ENCODE measurements at places on chromosomes 5 and 9.

GRCh38 chr9:97372580-97372979, 39.3 kb upstream of the TDRD7 start:
- DNase-seq = no peak

DNA sequence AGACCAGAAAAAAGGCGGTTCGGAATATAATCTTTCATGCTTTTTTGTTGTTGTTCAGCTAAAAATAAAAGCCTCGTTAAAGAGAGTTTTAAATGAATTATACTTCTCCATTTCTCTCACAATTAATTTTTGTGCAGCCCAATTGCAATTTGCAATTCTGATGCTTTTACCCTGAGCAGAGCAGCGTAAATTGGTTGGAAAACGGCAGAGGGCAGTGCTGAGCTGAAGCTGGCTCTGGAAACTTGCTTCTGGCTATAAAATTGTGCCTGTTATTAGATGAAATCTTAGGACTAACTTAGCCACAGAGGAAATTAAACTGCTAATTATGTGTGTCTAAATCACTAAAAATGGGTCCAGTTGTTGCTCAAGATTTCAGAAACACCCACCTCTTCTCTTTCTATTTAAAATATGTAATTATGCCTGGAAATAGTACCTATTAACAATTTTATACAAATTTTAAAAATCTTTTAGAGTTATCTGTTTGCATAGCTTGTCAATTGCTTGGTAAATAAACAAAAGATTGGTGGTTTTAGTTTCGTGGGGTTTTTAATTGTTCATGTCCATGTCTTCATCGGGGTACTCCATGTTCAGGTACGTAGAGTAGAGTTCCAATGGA, 441.8 kb upstream of the TLE4 start:
- DNase-seq = peak; percentile 63

DNA sequence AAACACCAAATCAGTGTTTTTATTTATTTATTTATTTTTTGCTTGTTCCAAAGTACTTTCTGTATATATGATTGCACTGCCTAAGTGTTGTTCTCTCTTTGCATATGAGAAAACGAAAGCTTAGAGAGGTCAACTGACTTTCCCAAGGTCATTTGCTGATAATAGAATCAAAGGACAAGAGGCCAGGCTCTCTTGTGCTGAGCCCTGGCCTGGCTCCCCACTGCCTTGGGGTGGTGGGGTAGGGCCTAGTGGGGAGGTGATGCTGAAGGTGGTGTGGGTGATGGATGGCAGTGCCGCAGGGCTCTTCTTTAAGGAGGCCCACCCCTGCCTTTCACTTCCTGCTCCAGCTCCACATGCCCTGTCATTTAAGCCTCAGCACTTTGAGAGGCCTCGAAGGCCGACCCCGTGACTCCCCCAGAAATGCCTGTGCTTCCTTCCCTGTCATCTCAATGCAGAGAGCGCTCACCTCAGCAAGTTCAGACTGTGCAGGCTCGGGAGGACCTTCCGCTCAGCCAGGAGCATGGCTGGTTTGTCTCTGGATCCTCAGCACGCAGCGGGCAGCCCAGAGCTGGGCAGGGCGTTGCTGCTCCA, 59.5 kb downstream of the SMIM23 start:
- no peak for DNase-seq

- no peak for DNase-seq
Measured at GRCh38 chr5:135534609-135535419, 950 bp downstream of the NEUROG1 start.

DNA sequence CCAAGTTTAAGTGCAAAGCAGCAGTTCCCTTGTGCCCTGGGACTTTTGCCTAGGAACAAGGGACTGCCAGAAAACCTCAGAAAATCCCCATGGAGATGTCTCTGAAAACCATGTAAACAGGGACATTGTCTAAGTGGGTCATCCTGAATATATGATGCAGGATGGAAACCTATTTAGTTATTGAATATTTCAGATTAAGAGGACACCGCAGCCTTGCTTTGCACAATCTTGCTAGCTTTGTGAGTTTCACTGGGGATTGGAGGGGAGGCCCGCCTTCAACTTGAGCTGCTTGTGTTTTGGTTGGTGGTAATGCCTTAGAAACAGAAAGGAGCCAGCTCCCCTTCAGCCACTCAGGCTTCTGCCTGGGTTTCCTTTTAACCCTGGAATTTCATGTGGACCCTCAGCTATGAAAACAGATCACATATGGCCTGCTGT, 112.8 kb downstream of the C9orf152 start:
- DNase-seq = no peak

DNA sequence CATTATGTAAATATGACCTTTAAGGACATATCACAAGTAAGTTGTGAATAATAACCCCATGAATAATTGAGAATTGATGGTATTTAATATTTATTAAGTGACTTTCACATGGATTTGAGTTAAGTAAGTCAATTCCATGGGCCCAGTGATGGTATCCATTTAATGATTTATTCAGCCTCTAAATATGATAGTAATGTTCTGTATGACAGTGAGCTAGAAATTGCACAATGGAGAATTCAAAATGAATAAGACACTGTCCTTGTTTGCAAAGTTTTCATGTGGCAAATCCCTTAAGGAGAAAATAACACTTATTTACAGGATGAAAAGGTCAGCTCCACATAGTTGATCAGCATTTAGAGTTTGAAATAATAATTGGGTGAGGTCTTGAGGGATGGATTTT, 160.7 kb downstream of the PDE4D start:
- DNase-seq = no peak

- no peak for DNase-seq
Measured at GRCh38 chr9:126327714-126328185, 1.1 kb downstream of the MVB12B start.

DNA sequence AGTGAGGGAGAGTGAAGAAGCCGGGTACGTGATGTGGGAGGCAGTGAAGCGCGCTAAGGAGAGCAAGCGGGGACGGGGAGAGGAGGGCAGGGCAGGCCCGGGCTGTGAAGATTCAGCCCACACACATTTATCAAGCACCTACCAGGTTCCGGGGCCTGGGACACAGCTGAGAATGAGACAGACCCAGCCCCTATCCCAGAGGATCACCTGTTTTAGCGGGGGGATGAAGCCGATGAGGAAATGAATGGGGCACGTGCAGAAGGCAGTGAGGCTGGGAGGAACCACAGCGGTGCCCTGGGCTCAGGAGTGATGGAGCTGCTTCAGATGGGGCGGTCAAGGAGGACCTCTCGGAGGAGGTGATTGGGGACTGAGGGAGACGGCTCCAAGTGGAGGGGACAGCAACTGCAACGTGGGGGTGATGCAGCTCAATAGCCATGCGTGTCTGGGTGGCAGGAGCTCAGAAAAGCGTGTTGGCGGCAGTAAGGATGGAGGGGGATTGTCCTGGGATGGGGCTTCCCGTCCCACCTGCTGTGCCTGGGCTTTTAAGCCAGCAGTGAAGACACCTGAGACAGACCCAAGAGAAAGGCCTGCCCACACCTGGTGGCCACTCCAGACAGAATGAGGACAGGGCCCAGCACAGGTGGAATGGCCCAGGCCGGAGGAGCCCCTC, 77.5 kb upstream of the UNC5A start:
- no peak for DNase-seq

- DNase-seq = no peak
Measured at GRCh38 chr9:16385590-16385989, 484.9 kb downstream of the BNC2 start.

DNA sequence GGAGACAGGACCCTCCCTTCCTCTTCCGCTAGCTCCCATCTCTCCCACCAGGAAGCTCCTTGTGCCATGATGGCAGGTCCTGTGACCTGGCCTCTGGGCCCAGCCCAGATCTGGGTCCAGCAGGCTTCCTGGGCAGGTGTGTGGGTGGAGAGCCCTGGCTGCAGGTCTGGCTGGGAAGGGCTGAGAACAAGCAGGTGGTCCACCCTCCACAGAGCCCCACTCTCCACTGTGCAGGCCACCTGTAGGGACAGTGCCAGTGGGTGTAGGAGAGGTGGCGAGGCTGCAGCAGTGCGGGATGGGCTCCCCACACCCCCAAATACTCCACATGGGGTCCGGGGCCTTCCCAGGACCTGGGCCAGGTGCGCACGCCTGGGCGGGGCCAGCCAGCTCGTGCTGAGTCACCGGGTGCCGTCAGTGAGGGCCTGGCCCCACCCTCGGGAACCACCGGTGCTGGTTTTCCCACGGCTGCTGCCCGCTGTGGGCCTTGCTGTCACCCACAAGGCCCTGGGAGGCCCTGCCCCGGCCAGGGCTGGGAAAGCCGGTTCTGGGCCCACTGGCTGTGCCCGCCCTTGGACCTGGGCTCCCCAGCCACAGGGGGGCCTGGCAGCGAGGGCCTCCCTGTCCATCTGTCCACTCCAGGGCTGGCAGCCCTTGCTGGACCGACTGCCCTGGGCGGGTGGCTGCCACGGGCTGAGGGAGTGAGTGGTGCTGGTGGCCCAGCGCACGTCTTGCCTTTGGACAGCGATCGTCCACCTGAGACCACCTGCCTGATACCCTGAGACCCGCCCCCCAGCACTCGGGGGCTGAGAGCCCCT, 9.3 kb upstream of the NRARP start:
- DNase-seq = no peak

DNA sequence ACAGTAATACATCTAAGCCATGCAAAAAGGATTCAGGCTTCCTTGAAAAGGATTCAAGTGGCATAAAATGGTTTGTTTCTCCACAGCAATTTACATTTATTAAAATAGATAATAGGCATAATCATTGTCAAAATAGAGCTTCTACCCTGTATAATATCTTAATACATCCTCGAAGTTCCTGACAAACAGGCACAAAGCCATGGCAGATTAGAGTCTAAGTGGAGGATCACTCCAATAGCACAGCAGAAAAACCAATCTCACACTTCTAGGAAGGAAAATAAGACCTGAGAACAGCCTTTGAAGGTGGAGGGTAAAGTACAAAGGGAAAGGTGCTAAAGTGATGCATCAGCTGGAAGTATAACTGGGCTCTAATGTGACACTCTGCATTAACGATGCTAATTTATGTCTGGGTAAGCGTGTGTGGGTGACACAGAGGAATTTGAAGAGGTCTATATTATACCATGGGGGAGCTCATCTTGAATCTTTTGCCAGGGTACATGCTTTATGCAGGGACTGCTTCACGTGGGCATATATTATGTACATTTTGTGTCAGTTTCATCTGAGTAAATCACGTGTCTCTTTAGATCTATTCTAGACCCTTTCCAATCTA, 28.8 kb downstream of the PPP2R2B start:
- DNase-seq = no peak

DNA sequence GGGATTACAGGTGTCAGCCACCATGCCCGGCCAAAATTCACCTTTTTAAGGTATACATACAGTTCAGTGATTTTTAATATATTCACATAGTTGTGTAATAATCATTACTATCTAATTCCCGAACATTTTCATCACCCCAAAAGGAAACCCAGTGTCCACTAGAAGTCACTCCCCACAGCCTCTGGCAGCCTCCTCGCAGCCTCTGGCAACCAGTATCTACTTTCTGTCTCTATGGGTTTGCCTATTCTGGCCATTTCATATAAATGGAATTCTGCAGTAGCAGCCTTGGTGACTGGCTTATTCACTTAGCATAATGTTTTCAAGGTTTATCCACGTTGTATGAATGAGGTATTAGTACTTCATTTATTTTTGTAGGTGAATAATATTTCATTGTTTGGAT, 59.0 kb downstream of the UBAP1 start:
- no peak for DNase-seq

DNA sequence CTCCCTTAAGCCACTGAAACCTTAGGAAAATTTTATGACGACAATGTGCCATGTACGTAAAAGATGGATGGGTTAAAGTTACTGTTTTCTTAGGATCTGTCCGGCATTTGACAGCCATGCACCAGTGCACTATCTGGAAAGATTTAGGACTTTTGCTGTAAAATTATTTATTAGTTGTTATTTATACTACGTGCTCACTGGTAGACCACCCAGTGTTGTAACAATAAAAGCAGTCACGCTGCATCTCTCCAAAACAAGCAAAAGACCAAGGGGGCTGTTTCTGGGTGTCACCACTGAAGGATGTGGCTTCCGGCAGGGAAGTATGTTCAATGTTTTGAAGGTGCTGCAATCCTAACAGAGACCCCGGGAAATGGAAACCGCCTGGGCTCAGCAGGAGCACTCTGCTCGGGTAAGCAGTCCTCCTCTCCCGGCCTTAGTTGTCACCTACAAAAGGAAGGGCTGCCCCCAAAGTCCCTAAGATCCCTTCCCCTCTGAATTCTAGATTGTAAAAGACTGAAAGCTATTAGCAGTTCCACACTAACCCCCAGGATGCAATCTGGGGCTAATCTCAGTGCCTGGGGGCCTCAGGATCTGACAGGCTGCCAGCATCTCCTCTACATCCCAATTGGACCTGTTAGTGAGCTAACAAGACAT, 38.6 kb downstream of the SAXO1 start:
- DNase-seq = no peak

DNA sequence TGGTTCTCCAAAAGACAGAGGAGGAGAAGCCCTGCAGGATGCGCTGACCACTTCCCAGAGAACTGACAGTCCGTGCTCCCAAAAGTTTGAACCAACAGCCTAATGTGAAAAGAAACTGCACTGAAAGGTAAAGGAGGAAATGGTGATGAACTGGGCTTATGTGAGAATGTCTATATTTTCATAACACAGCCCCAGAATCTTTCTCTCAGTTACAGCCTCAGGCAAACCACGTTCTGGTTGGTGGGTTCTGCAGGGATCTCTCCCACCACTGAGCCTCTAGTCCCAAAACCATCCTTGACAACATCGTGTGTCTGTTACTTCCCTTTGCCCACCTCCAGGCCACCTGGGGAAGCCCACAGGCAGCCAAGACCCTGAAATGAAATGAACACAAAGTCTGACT, 23.9 kb downstream of the SPARC start:
- DNase-seq = no peak

Data from COLO829 (cell line).